Thyroid gland (tissue), 4 donors: ENCODE measurements at places on chromosomes 6 and 20. TPM values are rescaled to one million over a fixed set of nuclear protein-coding genes. Genes with fewer than 3 reads are reported as not detected.

GRCh38 chr20:8720089-8720488 is 348.8 kb upstream of the PLCB4 start:
- no peak overlapping the region for H3K27ac ChIP-seq
- no peaks in the 10 kb centered on the region for H3K27me3 ChIP-seq
- DNase-seq, result no peak
- H3K4me1 ChIP-seq, result no peaks in the 10 kb centered on the region
- no peaks in the 10 kb centered on the region for H3K36me3 ChIP-seq
- no peak overlapping the region for H3K4me3 ChIP-seq

PPP1R16B gene
- 6.3 TPM for total RNA-seq

DNA sequence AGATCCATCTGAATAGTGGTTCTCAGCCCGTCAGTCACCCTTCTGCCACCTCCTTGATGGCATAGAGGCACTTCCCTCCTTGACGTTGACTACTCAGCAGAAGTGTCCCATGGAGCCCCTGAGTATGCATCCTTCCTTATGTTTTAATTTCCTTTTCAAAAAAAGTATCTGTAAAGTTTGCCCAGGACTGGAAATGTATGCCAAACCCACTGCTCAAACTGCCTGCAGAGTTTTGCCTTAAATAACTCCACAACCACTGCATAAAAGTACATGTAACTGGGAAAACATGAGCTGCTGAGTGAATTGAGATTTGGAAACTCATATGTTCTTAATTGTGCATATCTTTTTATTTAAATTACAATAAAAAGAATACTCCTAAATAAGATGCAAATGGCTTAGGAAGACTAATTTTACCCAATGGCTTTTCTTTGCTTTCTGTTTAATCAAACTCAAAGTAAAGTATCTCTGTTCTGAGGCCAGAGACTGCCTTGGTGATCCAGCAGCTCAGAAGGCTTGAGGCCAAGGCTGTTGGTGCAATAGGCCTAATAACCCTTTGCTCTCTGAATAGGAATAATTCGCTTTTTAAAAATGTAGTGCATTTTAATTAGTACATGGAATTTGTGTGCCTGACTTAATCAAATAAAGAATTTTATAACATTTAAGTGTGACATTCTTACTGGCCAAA is 90.4 kb downstream of the FNDC1 start:
- H3K36me3 ChIP-seq, result no peaks in the 10 kb centered on the region
- no peak for DNase-seq
- H3K27me3 ChIP-seq, result no peaks in the 10 kb centered on the region

- H3K27me3 ChIP-seq, result no peaks in the 10 kb centered on the region
- no peak overlapping the region for H3K4me3 ChIP-seq
- H3K4me1 ChIP-seq, result peaks cover 13% of the 10 kb centered on the region
- no peak for DNase-seq
Observed at GRCh38 chr20:50578778-50579165, 68.6 kb downstream of the PTPN1 start.

SMOC2 gene
- 10.4 TPM for total RNA-seq

DNA sequence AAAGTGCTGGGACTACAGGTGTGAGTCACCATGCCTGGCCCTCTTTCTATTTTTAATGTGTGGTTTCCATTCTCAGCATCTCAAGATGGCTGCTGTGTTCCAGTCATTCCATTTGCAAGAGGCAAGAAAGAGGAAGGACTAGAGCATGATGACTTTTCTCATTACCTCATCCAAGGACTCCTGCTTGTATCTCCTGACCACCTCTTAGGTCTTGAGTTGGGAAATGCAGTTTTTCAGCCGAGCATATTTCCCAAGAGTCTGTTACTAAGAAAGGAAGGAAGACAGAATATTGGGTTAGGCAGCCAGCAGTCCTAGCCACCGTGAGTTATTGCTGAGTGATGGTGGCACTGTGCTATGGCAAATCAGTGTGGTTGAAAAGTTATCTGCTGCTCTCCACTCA is 108.4 kb upstream of the INSM1 start:
- H3K4me3 ChIP-seq, result no peak overlapping the region
- H3K27me3 ChIP-seq, result no peaks in the 10 kb centered on the region
- no peak overlapping the region for H3K27ac ChIP-seq
- H3K36me3 ChIP-seq, result no peaks in the 10 kb centered on the region

GRCh38 chr20:63980317-63980805 is 571 bp upstream of the PRPF6 start:
- no peak for DNase-seq
- H3K36me3 ChIP-seq, result peaks cover 19% of the 10 kb centered on the region
- H3K27me3 ChIP-seq, result no peaks in the 10 kb centered on the region
- peak overlapping the region; percentile 68 for H3K4me3 ChIP-seq

DNA sequence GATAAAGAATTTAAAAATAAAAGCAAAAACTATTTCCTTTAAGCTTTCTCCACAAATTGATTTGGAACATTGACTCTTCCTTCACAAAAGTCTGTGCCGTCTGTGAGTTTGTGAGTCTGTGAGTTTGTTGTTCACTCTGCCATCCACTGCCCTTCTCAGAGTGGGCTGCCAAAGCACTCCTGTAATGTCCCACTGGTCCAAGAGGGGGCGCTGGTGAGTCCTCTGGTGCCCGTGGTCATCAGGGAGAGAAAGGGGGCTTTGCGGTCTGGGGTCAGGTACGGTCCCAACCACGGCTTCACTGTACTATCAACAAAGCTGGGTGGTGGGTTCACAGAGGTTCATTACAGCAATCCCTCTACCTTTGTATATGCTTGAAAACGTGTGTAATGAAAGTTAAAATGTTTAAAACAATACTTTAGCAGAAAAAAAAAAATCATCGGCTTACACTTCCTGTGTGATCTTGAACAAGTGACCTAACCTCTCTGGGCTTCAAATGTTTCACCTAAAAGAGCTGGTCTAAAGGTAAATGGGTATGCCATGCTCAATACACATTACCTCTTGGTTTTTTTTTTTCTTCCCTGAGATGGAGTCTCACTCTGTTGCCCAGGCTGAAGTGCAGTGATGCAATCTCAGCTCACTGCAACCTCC is 5.6 kb upstream of the ANKRD60 start:
- no peak overlapping the region for H3K4me3 ChIP-seq
- H3K4me1 ChIP-seq, result no peaks in the 10 kb centered on the region
- H3K36me3 ChIP-seq, result peaks cover 8% of the 10 kb centered on the region
- no peak overlapping the region for H3K27ac ChIP-seq
- H3K27me3 ChIP-seq, result no peaks in the 10 kb centered on the region
- DNase-seq, result peak; percentile 24

SLC24A3 gene
- total RNA-seq, result 5.1 TPM

- no peak for DNase-seq
- H3K27me3 ChIP-seq, result no peaks in the 10 kb centered on the region
- H3K36me3 ChIP-seq, result no peaks in the 10 kb centered on the region
Observed at GRCh38 chr20:31652917-31653396, 15.2 kb downstream of the COX4I2 start.

GRCh38 chr6:84921891-84922290 is 157.5 kb upstream of the TBX18 start:
- H3K27me3 ChIP-seq, result no peaks in the 10 kb centered on the region
- no peak overlapping the region for H3K27ac ChIP-seq

EYS gene
- not detected for total RNA-seq

- no peaks in the 10 kb centered on the region for H3K36me3 ChIP-seq
- H3K27ac ChIP-seq, result no peak overlapping the region
- no peaks in the 10 kb centered on the region for H3K27me3 ChIP-seq
- H3K4me1 ChIP-seq, result peaks cover 11% of the 10 kb centered on the region
- H3K4me3 ChIP-seq, result no peak overlapping the region
Observed at GRCh38 chr20:53079828-53080686, 107.9 kb downstream of the TSHZ2 start.

STXBP5 gene
- 45.9 TPM for total RNA-seq

NKX2-2 gene
- total RNA-seq, result 0.42 TPM

PI3 gene
- not detected for total RNA-seq

- no peak for DNase-seq
- no peak overlapping the region for H3K27ac ChIP-seq
- H3K27me3 ChIP-seq, result no peaks in the 10 kb centered on the region
- H3K36me3 ChIP-seq, result no peaks in the 10 kb centered on the region
Observed at GRCh38 chr6:124765280-124765679, 197.0 kb upstream of the RNF217 start.

GRCh38 chr6:167311286-167311685 is 13.6 kb upstream of the TTLL2 start:
- no peaks in the 10 kb centered on the region for H3K4me1 ChIP-seq
- H3K36me3 ChIP-seq, result no peaks in the 10 kb centered on the region
- H3K27ac ChIP-seq, result peak overlapping the region; percentile 19
- H3K27me3 ChIP-seq, result no peaks in the 10 kb centered on the region
- no peak overlapping the region for H3K4me3 ChIP-seq

DNA sequence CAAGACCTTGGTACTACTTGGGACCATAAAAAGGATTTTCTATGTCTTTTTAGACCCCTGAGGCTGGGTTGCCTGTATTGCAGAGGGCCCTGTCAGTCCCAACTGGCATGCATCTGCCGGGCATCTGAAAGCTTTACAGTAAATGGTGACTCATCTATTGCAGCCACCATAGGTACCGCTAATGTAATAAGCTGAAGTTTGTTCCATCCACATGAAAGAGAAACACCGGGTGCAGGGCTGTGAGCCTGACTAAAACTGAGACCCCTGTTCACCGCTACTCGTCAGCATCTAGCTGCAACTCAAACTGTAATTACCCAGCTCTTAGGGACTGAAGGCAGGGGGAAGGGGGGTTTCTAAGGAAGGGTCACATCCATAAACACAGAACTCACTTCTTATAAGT is 49.5 kb downstream of the TRERF1 start:
- DNase-seq, result no peak
- H3K4me3 ChIP-seq, result no peak overlapping the region
- no peaks in the 10 kb centered on the region for H3K4me1 ChIP-seq
- H3K27ac ChIP-seq, result no peak overlapping the region

SASH1 gene
- 171 TPM for total RNA-seq

DNA sequence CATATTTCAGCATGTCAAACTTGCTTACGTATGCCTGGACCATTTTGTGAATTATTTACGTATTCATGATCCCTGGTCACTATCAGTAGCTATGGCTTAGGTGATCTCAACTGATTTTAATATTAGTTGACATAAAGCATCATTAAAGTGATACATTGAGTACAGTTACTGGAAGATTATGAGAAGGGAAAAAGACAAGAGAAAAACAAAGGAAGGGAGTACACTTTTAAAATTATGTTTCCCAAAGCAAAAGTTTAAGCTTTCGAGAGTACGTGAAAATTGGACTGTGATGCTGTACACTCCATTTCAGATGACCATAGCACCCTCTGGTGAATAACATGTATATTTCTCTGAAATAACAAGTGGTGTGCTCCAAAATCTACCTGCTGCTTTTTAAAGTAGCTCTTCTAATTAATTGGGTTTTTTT is 215.0 kb upstream of the HSF2 start:
- no peaks in the 10 kb centered on the region for H3K27me3 ChIP-seq
- no peak overlapping the region for H3K27ac ChIP-seq
- H3K4me1 ChIP-seq, result no peaks in the 10 kb centered on the region

DNA sequence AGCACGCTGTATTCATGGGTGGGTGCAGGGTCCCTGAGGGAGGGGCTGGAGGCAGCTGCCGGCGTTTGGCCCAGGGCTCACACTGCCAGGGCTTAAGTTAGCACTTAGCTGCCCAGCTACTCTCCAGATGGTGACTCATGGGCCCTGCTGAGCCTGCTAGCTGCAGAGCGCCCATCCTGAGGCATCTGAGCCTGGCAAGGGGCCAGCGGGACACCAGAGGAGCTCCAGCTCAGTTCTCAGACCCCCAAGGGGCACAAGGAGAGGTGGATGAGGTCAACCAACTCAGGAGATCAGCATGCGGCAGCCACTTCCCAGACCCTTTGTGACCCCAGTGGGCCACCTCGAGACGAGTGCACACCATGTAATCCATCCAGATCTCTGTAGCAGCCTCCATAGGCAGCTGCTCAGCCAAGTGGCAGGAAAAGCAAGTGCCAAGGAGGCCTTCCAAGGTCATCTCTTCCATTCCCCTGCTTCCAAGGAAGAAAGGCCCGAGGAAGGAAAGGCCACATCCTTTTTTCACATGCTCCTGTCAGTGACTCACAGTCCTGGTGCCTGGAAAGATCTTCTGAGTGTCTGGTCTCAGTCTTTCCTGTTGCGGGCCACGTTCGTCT is 35.3 kb downstream of the FOXP4 start:
- H3K27me3 ChIP-seq, result no peaks in the 10 kb centered on the region
- no peak overlapping the region for H3K4me3 ChIP-seq
- DNase-seq, result peak; percentile 91
- no peaks in the 10 kb centered on the region for H3K36me3 ChIP-seq

EBF4 gene
- 24.2 TPM for total RNA-seq

GRCh38 chr6:111850295-111850937 is 22.8 kb downstream of the FYN start:
- no peak overlapping the region for H3K4me3 ChIP-seq
- no peaks in the 10 kb centered on the region for H3K36me3 ChIP-seq
- DNase-seq, result no peak
- no peaks in the 10 kb centered on the region for H3K27me3 ChIP-seq

DNA sequence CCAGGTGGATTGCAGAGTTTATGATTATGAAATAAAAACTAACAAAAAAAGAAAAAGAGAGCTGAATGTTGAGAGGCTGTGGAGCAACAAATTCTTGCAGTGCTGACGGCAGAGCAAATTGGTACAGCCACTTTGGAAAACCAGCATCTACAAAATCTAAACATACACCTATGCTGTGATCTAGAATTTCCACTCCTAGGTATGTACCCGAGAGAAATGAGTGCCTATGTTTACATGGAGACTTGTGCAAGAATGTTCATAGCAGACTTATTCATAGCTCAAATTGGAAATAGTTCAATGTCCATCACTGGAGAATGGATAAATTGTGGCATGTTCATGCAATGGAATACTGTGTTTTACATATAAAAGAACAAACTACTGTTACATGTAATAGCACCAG is 3.0 kb upstream of the BLCAP start:
- H3K4me1 ChIP-seq, result peaks cover 10% of the 10 kb centered on the region
- no peaks in the 10 kb centered on the region for H3K36me3 ChIP-seq
- no peaks in the 10 kb centered on the region for H3K27me3 ChIP-seq
- no peak overlapping the region for H3K4me3 ChIP-seq

DNA sequence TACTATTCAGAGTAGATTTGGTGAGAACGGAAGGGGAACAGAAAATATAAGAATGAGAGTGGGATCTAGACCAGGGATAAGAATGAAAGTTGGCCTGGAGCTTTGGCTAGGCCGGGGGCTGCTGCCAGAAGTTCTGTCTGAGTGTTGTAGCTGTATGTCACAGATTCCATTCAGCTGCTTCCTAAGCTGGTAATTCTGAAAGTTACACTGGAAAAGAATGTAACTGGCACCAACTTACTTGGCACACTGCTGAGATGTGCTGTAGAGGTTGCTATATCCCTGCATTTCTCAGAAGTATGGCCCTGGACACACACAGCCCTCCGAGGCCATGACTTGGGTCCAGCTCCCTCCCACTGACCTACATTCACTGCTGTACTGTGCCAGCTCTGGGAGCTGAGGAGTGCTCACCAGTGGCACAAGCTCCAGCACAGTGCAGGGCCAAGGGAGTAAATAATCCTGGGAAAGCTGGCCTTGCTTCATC is 25.8 kb upstream of the TMEM217 start:
- no peaks in the 10 kb centered on the region for H3K27me3 ChIP-seq
- H3K4me3 ChIP-seq, result no peak overlapping the region
- peak; percentile 55 for DNase-seq
- H3K36me3 ChIP-seq, result peaks cover 11% of the 10 kb centered on the region

- no peak for DNase-seq
- H3K36me3 ChIP-seq, result no peaks in the 10 kb centered on the region
- H3K4me1 ChIP-seq, result no peaks in the 10 kb centered on the region
- H3K27ac ChIP-seq, result no peak overlapping the region
- H3K27me3 ChIP-seq, result no peaks in the 10 kb centered on the region
Observed at GRCh38 chr6:66930559-66931290, 1223.7 kb upstream of the EYS start.
